Activated T-cell treated with anti-CD3 and anti-CD28 coated beads for 1 hour (primary cell): ENCODE measurements at places on chromosomes 5 and 9.

- no peak for DNase-seq
Measured at GRCh38 chr9:98231770-98232478, 23.5 kb downstream of the TBC1D2 start.

DNA sequence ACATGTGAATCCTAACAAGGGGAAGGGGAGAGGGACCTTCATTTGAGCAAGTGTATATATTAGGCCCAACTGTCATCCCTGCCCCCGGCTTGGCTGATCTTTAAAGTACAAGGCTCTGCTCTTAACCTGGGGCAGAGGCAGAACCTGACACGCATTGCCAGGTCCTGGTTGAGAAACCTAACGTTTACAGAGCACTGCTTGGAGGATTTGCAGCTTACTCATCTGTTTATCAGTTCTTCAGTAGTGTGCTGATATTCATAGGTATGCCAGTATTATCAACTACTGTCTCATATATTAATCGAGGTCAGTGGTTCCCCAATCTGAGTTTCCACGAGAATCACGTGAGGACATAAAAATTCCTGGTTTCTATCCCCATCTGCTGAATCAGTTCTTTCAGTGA is 50.4 kb downstream of the ACO1 start:
- no peak for DNase-seq

DNA sequence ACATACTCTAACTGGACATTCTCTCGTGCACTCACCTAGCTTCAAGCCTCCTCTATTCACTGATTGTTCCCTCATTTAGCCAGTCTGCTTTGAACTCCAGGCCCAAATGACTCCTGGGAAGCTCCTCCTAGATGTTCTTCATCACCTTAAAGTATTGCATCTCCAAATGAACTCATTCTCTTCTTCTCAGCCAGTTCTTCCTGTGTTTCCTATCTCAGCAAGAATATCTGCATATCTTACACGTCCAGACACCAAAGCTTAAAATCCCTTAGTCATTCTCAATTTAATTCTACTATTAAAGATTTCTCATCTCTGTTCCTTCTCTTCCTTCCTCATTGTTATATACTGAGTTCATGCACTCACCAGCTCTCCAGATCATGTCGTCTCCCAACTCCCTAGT is 118.6 kb upstream of the DAB2 start:
- no peak for DNase-seq

- DNase-seq = no peak
Measured at GRCh38 chr9:38412751-38413150, 11.5 kb downstream of the IGFBPL1 start.

DNA sequence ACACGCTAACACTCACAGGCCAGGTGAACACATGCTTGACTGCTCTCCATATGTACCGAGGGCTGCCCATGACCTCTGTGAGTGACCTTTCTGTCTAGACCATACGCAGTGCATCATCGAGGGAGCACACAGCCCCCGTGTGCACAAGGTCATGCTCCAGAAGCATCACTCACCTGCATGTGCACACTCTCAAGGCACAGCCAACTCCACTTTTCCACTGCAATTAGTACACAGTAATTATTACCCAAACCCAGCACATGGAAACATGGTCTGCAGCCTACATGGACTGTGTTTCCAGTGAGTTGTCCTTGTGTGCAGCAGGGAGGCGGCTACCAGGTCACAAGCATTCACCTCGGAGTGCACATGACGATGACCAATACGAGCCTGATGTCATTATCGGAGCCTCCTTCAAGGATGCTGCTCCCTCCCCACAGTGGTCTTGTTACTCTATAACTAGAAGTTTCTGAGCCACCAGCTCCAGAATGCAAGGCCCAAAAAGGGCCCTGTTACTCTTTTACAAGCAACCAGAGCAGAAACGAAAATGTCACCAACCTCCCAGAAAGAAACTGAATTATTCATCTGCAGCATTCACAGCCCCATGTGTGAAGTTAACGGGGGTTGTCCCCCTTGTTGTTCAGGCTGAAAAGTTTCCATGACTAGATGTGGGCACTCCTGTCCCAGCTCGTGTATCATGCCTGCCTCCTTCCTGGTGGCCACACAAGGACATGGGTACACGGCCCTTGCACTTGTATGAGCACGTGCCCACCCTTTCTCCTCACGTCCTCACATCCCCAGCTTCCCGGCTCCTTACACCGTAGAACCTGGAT is 31.2 kb downstream of the SEMA4D start:
- DNase-seq = no peak

DNA sequence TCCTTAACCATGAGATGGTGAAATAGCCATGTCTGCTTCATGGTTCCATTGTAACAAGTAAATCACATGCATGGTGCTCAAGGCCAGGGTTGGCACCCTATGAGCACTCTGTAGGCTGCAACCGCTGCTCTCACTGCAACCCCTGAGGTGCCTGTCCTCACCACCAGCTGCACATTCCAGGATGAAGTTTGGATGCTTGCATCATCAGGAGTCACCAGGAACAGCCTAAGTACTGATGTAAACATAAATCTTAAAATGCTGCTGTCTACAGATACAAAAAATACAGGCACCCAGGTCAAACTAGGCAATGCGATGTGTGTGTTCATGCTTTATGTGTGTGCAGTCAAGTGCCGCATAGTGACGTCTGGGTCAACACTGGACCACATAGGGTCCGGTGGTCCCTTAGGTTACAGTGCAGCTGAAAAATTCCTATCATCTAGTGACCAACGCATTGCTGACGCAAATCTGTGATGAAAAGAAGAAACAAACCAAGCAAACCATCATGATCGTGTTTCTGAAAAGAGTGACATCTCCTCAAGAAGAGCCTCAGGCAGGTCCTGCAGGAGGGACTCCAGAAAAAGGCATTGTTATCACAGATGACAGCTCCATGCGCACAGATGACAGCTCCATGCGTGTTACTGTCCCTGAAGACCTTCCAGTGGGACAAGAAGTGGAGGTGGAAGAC is 234.8 kb downstream of the AUH start:
- DNase-seq = no peak

DNA sequence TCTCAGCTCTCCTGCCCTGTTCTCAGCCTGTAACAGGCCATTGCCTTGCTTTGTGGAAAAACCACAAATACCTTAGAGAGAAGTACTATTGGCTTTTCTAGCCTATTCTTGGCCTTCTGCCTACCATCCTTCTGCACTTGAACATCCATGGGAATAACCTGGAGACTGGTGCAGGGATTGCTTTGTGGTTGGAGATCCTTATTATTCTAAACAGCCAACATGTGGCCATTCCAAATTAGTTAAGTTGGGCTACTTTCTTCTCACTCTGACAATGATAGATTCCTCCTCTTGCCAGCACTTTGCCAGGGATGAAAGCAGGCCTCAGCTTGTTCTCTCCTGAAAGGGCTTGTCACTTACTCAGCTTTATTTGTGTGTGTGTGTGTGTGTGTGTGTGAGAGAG is 240.4 kb downstream of the GLIS3 start:
- no peak for DNase-seq

- no peak for DNase-seq
Measured at GRCh38 chr9:83501565-83501964, 36.6 kb downstream of the FRMD3 start.

- DNase-seq = peak; percentile 64
Measured at GRCh38 chr9:97889941-97890887, 32.1 kb downstream of the TRMO start.
